ENCODE measurements at places on chromosomes 1 and 21.

DNA sequence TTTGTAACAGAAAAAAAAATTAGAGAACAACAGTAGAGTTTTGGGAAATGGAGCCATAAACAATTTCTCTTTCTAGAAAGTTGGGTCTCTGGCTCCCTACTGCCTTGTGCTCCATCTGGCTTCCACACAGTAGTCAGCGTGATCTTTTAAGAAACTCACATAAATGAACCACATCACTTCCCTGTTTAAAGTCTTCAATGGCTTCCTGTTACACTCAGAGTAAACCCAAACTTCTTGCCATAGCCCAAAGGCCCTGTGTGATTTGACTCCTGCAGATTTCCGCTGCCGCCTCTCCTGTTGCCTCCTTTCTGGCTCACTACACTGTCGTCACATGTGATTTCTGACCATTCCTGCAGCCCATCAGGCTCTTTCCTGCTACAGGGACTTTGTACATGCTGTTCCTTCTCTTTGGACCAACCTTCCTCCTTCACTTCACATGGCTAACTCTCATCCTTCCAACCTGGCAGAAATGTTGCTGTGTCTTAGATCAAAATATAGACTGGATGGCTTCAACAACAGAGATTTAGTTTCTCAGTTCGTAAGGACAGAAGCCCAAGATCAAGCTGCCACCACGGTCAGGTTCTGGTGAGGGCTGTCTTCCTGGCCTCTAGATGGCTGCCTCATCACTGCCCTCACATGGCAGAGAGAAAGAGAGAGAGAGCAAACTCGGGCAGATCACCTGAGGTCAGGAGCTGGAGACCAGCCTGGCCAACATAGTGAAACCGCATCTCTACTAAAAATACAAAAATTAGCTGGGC lies 34.0 kb downstream of the OPRD1 start:
- peaks cover 5% of the 10 kb centered on the region for H3K27me3 ChIP-seq
- peaks cover 6% of the 10 kb centered on the region for H3K4me1 ChIP-seq
- H3K4me3 ChIP-seq, result no peak overlapping the region
- no peak overlapping the region for H3K27ac ChIP-seq
- no peak for DNase-seq

DNA sequence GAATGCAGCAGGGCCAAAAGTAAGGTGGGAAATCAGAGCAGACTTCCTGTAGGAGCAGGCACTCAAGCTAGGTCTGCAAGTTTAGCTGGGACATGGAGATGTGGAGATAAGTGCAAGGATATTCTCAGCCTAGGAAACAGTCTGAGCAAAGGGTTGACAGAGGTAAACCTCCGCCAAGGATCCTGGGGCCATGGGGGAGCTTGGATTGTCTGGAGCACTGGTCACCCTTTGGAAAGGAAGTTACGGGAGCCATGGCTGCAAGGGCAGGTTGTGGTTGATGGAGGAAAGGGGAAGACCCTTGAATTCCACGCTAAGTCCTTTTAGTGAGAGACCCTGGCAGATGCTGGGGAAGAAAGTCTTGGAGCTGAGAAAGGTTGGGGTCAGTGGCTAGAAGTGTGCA lies 150.9 kb downstream of the PTPRU start:
- DNase-seq, result no peak
- no peaks in the 10 kb centered on the region for H3K4me1 ChIP-seq
- no peak overlapping the region for H3K27ac ChIP-seq
- peaks cover 16% of the 10 kb centered on the region for H3K27me3 ChIP-seq

DNA sequence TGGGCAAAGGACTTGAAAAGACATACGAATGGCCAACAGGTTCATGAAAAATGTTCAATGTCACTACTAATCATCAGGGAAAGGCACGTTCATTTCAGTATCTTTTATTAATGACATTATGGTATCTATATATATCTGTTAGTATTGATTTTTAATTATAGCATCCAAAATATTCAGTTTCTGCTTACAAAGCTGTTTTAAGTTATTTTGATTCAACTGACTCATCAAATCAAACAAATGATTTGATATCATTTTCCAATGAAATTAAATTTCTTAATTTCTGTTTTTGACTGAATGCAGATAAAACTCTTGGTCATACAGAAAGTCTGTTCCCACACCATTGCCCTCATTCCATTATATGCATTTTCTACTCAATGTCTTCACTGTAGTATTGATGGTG lies 315.9 kb downstream of the PDE4B start:
- H3K27ac ChIP-seq, result no peak overlapping the region
- H3K4me3 ChIP-seq, result no peak overlapping the region
- DNase-seq, result no peak
- H3K4me1 ChIP-seq, result no peaks in the 10 kb centered on the region

DNA sequence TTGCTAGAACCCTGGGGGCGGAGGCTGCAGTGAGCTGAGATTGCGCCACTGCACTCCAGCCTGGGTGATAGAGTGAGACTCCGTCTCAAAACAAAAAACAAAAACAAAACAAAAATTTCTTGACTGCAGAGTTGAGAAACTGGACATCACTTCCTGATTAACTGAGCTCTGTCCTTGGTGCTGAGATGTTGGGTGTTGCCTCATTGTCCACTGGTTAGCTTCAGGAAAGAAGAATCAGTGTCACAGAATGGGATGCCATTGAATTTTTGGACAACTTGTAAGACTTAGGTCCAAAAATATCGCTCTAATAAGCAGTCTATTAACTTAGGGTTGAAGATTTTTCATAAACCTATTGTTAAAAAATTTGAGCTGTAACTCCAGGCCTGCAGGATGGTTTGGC lies 23.8 kb upstream of the KCNA10 start:
- DNase-seq, result no peak
- H3K4me1 ChIP-seq, result no peaks in the 10 kb centered on the region
- H3K36me3 ChIP-seq, result no peaks in the 10 kb centered on the region
- H3K27ac ChIP-seq, result no peak overlapping the region
- H3K4me3 ChIP-seq, result no peak overlapping the region

- H3K27ac ChIP-seq, result no peak overlapping the region
- peaks cover 1% of the 10 kb centered on the region for H3K27me3 ChIP-seq
- no peak for DNase-seq
- H3K36me3 ChIP-seq, result no peaks in the 10 kb centered on the region
Observed at GRCh38 chr21:35465741-35466140, 416.6 kb upstream of the RUNX1 start.

GRCh38 chr1:75710832-75711231 lies 13.7 kb upstream of the ACADM start:
- H3K27ac ChIP-seq, result no peak overlapping the region
- no peak for DNase-seq
- H3K36me3 ChIP-seq, result no peaks in the 10 kb centered on the region
- H3K4me1 ChIP-seq, result no peaks in the 10 kb centered on the region
- H3K4me3 ChIP-seq, result no peak overlapping the region
- H3K27me3 ChIP-seq, result peaks cover 19% of the 10 kb centered on the region

GRCh38 chr1:165875171-165875570 lies 47.8 kb downstream of the UCK2 start:
- H3K4me1 ChIP-seq, result peaks cover 70% of the 10 kb centered on the region
- no peaks in the 10 kb centered on the region for H3K27me3 ChIP-seq
- peaks cover 48% of the 10 kb centered on the region for H3K36me3 ChIP-seq
- peak overlapping the region; percentile 66 for H3K27ac ChIP-seq
- DNase-seq, result no peak
- H3K4me3 ChIP-seq, result no peak overlapping the region

GRCh38 chr1:169426174-169426705 lies 1.0 kb downstream of the CCDC181 start:
- H3K4me1 ChIP-seq, result peaks cover 7% of the 10 kb centered on the region
- H3K27ac ChIP-seq, result no peak overlapping the region
- H3K36me3 ChIP-seq, result no peaks in the 10 kb centered on the region

GRCh38 chr1:189269011-189269410 lies 1208.7 kb downstream of the BRINP3 start:
- no peaks in the 10 kb centered on the region for H3K27me3 ChIP-seq
- H3K4me3 ChIP-seq, result no peak overlapping the region
- DNase-seq, result no peak

All from activated T-helper 2 cell treated with anti-CD3 and anti-CD28 coated beads, Interferon-gamma antibody, Interleukin-2, Interleukin-4, amounts not matched to agents 10 μg/mL and 5 μg/mL and 100 μg/mL, durations not matched to agents 14 hours and 24 hours and 36 hours (primary cell).